Esophagus squamous epithelium (tissue), 5 donors: ENCODE measurements at places on chromosomes 16 and 17. TPM values are rescaled to one million over a fixed set of nuclear protein-coding genes. Genes with fewer than 3 reads are reported as not detected.

The KRT15 gene
- total RNA-seq, result 743 TPM

The CDRT15 gene
- not detected for total RNA-seq

The ERN1 gene
- total RNA-seq, result 19.1 TPM

The DHRS7C gene
- total RNA-seq, result not detected

DNA sequence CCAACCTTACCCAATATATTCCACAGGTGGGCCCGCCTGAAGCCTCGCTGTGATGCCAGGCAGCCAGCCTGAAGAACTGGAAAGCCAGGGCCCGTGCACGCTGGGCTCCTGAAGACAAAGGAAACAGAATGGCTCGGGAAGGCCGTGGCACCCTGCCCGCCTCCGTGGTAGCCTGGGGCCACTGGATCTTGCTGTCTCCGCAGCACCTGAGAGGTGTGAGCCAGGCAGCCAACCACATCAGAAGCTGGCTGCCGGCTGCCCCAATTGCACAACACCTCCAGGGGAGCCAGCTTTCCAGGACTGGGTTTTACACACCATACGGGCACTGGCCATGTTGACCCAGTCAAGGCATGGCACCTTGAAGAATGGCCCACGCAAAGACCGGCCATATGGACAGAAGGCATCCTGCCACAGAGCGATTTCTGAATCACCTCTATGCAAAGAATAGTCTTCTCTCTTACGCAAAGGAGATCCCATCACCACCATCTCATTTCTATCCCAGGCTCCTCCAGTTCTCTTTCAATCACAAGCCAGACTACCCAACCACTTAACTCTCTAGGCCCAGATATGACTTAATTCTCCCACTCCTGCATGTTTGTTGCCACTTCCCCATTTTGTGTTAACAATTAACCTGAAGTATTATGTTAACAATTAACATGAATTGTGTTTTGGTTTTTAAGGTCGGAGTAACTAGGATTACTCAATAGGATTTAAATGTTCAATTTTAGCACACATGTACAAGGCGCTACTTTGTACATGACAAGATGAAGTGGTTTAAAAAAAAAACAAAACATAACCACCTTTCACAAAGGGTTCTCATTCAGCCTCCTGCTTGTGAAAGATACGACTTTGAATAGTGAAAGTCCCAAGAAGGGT is 32.1 kb downstream of the ZFHX3 start:
- no peak overlapping the region for H3K4me3 ChIP-seq
- DNase-seq, result no peak
- H3K36me3 ChIP-seq, result no peaks in the 10 kb centered on the region
- H3K4me1 ChIP-seq, result peaks cover 37% of the 10 kb centered on the region
- H3K27me3 ChIP-seq, result no peaks in the 10 kb centered on the region

- H3K4me3 ChIP-seq, result no peak overlapping the region
- H3K36me3 ChIP-seq, result no peaks in the 10 kb centered on the region
- H3K27ac ChIP-seq, result no peak overlapping the region
- H3K27me3 ChIP-seq, result no peaks in the 10 kb centered on the region
- no peaks in the 10 kb centered on the region for H3K4me1 ChIP-seq
- no peak for DNase-seq
These were observed 10.8 kb downstream of the NMRAL1 start for GRCh38 chr16:4463522-4464163.

DNA sequence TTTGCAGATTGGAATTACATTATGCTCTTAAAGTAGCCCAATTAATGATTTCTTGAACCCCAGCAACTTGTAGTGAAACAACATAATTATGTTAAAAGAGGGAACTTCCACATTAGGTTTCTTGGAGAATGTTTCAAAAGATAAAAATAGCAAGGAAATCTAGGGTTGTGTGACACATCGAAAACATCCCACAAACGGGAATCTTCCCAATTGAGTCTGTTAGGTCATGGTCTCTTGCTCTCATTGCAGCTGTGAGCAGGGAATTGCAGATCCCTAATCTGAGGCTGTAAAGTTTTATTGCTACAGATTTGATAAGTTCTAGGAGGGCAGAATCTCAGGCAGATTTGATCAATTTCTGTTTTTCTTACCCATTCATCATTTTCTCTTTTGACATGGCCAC is 6.7 kb upstream of the LPO start:
- H3K4me3 ChIP-seq, result no peak overlapping the region
- no peak for DNase-seq
- H3K27me3 ChIP-seq, result peaks cover 75% of the 10 kb centered on the region
- no peaks in the 10 kb centered on the region for H3K4me1 ChIP-seq
- H3K36me3 ChIP-seq, result no peaks in the 10 kb centered on the region

DNA sequence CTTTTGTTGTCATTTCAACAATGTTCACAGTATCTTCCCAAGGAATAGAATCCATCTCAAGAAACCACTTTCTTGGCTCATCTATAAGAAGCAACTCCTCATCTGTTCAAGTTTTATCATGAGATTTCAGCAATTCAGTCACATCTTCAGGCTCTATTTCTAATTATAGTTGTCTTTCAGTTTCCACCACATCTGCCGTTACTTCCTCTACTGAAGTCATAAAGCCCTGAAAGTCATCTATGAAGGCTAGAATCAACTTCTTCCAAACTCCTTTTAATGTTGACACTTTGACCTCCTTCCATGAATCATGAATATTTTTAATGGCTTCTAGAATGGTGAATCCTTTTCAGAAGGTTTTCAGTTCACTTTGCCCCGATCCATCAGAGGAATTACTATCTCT is 102.1 kb downstream of the CDH13 start:
- H3K36me3 ChIP-seq, result no peaks in the 10 kb centered on the region
- H3K27me3 ChIP-seq, result no peaks in the 10 kb centered on the region
- no peak overlapping the region for H3K27ac ChIP-seq
- no peaks in the 10 kb centered on the region for H3K4me1 ChIP-seq
- H3K4me3 ChIP-seq, result no peak overlapping the region

GRCh38 chr17:64273006-64273405 is 9.9 kb upstream of the TEX2 start:
- no peak overlapping the region for H3K4me3 ChIP-seq
- no peak for DNase-seq
- no peak overlapping the region for H3K27ac ChIP-seq
- H3K4me1 ChIP-seq, result peaks cover 3% of the 10 kb centered on the region
- H3K27me3 ChIP-seq, result no peaks in the 10 kb centered on the region

DNA sequence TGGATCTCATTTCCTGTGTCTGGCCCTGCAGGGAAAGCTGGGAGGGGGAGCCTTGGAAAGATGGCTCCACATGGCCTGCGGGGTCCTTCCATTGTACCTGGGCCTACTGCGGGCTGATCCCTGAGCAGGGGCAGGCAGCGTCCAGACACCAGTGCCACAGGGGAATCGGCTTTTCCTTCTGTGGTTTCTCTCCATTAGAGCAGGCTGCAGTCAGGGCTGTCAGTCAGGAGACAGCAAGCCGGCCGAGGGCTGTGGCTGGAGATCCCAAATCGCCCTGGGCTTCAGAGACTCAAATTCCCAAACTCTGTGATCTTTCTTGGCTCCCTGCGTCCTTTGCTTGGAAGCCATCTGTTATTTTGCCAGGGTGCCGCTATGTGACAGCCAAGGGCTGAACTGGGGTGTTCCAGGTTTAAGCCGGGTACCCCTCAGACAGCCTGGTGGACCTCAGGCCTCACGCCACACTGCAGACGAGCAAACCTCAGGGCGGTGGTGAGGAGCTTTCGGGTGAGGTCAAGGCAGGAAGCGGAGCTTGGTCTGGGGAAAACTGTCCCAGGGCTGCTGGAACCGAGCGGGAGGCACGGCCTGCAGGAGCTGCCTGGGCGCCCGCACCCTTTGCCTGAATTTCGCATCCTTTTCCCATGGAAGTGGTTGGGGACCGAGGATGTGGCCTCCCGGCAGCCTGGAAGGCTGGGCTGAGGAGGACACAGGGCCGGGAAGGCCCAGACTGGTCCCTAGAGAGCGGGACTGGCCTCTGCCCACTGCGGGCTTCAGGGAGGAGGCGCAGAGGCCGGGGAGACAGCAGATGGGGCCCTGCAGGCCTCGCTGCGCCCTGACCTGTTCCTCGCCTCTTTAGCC is 1.5 kb upstream of the CPNE7 start:
- H3K36me3 ChIP-seq, result no peaks in the 10 kb centered on the region
- no peak overlapping the region for H3K4me3 ChIP-seq
- H3K4me1 ChIP-seq, result peaks cover 39% of the 10 kb centered on the region

DNA sequence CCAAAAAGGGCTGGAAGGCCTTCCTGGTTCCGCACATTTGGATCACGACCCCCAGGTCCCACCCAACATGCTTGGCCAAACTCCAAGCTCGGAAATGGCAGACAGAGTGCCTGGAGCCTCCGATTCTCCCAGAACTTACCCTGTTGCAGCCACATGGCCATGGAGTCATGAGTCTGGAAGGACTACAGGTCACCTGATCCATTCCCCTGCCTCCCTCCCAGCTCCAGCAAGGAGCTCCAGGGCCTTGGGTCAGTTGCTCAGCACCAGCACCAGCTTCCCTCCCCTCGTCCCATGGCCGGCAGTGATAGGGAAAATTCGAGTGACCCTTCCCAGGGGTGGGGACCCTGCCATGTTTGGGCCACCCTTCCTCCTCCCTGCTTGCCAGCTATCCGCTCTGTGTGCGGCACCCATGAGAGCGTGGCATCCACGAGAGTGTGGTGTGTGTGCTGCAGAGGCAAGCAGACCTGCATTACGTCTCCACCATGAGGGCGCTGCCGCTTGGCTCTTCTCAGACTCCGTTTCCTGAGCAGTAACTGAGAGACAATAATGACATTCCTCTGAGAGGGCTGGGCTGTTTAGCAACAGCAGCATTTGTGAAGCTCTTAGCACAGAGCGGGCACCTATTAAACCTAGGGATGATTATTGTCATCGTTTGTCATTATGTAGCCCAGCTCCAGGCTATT is 21.3 kb upstream of the RPL38 start:
- no peaks in the 10 kb centered on the region for H3K27me3 ChIP-seq
- peaks cover 4% of the 10 kb centered on the region for H3K4me1 ChIP-seq
- no peak for DNase-seq
- H3K27ac ChIP-seq, result no peak overlapping the region
- no peak overlapping the region for H3K4me3 ChIP-seq
